ENCODE measurements at places on chromosomes 5 and 9.

- no peak for DNase-seq
Observed at GRCh38 chr5:57839025-57839424, 356.4 kb upstream of the ACTBL2 start.

- no peak for DNase-seq
Observed at GRCh38 chr9:118028225-118028624, 324.0 kb downstream of the TLR4 start.

GRCh38 chr5:78698191-78698791 is 49.7 kb upstream of the LHFPL2 start:
- DNase-seq = peak; percentile 64

DNA sequence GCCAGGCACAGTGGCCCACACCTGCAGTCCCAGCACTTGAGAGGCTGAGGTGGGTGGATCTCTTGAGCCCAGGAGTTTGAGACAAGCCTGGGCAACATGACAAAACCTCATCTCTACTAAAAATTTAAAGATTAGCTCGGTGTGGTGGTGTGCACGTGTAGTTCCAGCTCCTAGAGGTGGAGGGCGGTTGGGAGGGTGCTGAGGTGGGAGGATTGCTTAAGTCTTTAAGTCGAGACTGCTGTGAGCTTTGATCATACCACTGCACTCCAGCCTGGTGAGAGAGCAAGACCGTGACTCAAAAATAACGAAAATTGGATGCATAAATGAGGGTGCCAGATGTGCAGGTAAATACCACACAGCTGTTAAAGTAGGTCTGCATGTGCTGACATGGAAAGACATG is 39.3 kb upstream of the TDRD7 start:
- no peak for DNase-seq

GRCh38 chr5:43891112-43891511 is 288.1 kb downstream of the NNT start:
- no peak for DNase-seq

DNA sequence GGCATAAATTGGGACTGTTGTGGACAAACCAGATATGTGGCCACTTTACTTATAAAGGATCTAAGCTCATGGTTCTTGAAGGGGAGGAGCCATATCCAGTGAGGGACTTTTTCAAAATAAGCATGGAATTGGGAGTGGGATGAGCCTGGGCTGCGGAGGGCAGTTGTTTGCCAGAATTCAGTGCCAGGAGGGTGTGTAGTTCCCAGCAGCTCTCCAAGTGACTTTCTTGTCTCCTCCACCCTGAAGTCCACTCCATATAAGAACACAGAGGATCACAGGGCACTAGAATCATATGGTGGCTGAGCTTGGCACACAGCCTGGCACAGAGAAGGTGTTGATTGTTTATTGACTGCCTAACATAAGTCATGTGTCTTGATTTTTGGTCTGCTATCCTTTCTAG is 121.1 kb downstream of the CAVIN4 start:
- no peak for DNase-seq

GRCh38 chr5:73793911-73794310 is 167.9 kb downstream of the ARHGEF28 start:
- DNase-seq = peak; percentile 62

DNA sequence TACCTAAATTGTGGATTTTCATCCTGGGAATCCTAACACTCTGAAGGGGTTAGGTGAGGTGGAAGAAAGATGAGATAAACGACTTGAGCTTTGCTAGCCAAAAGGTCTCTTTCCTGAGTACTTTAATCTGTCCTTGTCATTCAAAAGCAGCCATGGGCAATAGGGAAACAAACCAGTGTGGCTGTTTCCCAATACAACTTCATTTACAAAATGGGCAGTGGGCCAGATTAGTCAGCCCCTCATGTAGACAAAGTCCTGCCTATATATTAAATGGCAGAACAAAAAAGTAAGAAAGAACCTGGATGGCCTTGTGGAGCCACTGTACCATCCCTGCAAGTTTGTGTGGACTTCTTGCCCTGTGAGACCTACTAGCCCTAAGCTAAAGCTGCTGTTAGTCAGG is 51.0 kb upstream of the NFIL3 start:
- DNase-seq = no peak

- DNase-seq = peak; percentile 72
Observed at GRCh38 chr9:100426530-100427365, at the start of gene MSANTD3. MSANTD3 (plus strand) TSS chr9:100427143; CDS start chr9:100441939, 14,796 bp downstream.

- DNase-seq = no peak
Observed at GRCh38 chr5:91306497-91306896, 76.6 kb downstream of the ARRDC3 start.

- peak; percentile 10 for DNase-seq
Observed at GRCh38 chr9:74953235-74953751, 581 bp upstream of the C9orf40 start.

GRCh38 chr5:116442095-116442534 is 132.5 kb downstream of the SEMA6A start:
- DNase-seq = peak; percentile 66

GRCh38 chr5:52007230-52007858 is 624.1 kb downstream of the ISL1 start:
- peak; percentile 40 for DNase-seq

GRCh38 chr9:17750269-17750668 is 171.4 kb downstream of the SH3GL2 start:
- DNase-seq = no peak

GRCh38 chr5:88407341-88407740 is 138.7 kb upstream of the TMEM161B start:
- no peak for DNase-seq

- DNase-seq = peak; percentile 45
Observed at GRCh38 chr9:109771087-109771486, 8.9 kb upstream of the PALM2AKAP2 start.

DNA sequence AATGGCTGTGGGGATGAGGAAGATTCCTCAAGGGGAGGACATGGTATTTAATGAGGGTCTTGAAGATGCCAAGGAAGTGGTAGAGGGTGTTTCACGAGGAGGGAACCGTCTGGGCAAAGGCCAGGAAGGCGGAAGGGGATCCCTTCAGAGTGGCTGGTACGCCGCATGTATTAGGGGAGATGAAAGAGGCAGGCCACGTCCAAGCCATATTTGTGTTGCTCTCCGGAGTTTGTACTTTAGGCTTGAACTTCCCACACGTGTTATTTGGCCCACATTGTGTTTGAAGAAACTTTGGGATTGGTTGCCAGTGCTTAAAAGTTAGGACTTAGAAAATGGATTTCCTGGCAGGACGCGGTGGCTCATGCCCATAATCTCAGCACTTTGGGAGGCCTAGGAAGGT is 1.2 kb downstream of the FXN start:
- DNase-seq = no peak

- DNase-seq = peak; percentile 60
Observed at GRCh38 chr5:109829331-109829730, 139.6 kb downstream of the MAN2A1 start.

DNA sequence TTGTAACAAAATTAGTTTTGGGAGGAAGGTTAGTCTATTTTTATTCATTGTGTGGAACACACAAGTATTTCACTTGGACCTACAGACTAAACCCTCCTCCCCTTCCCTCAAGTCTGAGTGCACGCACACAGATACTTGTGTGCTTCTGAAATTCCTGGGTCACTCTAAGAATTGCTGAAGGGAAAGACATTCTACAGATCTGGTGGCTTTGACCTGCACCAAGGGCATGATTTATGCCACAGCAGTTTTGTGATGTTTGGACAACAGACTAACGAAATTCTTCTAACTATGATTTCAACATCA is 150.5 kb downstream of the ARL15 start:
- DNase-seq = no peak

- no peak for DNase-seq
Observed at GRCh38 chr9:68731857-68732256, 26.8 kb downstream of the PIP5K1B start.

DNA sequence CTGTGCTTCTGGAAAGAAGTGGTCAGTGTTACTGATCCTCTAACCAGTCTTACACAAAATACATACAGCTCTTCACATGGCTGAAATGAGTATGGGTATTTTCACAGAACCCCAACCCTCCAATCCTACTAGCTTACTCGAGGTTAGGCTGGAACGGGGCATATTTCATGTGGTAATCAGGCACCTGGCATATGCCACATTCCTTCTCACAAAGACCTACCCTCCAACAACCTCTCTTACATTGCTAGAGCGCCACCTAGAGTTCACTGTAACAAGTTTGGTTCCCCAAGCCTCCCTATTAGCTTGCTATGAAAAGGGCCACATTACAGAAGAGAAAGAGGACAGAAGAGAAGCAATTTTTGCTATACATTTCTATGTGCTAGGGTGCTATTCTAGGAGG is 597.3 kb downstream of the PRELID2 start:
- DNase-seq = peak; percentile 45

- DNase-seq = no peak
Observed at GRCh38 chr5:82561797-82562196, 283.6 kb upstream of the RPS23 start.

- DNase-seq = peak; percentile 59
Observed at GRCh38 chr5:159050316-159051143, 49.2 kb downstream of the EBF1 start.

- no peak for DNase-seq
Observed at GRCh38 chr5:133275631-133276030, 223.8 kb downstream of the HSPA4 start.

GRCh38 chr5:80382488-80382887 is 25.4 kb upstream of the ZFYVE16 start:
- DNase-seq = no peak

DNA sequence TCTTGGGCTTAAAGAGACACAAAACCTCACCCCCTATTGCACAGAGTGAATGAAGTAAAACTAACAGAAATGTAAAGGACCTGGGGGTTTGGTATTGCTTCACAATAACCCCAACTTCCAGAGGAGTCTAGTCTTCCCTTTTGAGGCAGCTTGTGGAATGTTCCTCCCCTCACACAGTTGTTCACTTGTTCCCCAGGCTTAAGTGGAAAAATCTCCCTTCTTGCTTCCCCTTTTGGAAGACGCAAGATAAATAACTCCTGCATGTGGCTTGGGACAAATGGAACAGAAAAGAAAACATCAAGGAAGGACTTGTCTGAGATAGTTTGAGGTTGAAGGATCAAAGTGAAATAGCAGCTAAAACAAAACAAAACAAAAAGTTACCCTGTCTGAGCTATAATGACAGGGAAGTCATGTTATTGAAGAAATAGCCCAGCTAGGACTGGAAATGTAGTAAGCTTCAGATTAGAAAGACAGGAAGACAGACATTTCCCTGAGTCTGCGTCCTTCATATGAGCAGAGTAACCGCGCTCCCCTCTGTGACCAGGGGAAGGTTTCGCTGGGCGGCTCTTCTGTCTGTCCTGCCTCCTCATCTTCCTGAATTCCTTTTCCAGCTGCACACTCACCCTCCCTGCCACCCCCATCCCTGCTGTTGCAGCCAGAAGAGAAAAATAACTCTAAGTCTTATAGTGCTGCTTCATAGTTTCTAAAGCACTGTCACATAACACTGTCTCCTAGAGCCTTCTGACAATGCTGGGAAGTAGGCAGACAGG is 8.8 kb downstream of the SPARC start:
- no peak for DNase-seq

GRCh38 chr9:113931777-113932176 is 55.7 kb downstream of the ZNF618 start:
- no peak for DNase-seq

DNA sequence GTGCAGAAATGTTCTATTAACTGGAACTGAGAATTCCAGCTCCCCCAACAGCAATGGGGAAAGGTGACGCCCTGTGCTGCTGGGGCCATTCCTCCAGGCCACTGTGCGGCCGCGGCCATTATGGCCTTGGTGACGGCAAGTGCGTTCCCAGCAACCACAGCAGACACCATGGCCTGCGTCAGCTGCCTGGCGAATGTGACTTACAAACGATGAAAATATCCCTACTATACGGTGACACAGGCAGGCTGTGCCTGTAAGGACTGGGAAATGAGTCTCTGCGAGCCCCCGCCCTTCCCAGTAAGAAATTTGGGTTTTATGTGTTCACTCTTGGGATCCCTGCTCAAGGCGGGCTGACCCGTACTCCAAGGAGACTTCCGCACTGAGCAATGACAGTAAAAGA is 20.6 kb downstream of the CLPTM1L start:
- DNase-seq = no peak
